ENCODE measurements at places on chromosomes 2 and 18.

DNA sequence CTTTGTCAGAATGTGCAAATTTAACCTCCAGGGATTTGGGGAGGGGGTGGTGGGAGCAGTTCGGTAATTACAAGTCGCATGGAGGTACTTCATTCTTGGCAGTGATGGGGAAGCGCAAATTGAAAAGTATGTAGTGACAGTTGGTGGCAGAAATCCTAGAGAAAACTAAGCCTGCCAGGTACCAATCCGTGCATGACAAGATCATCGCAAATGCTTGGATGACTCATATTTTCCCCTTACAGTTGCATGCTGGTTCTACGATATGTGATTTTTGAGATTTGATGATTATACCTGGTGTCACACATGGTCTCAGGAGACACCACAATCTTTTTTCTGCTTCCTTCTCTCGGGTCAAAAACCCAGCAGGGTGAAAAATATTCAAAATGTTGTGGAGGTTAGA is 479.7 kb upstream of the ID2 start:
- DNase-seq, result no peak

GRCh38 chr2:65372619-65373018 is 59.8 kb downstream of the SPRED2 start:
- no peak for DNase-seq

DNA sequence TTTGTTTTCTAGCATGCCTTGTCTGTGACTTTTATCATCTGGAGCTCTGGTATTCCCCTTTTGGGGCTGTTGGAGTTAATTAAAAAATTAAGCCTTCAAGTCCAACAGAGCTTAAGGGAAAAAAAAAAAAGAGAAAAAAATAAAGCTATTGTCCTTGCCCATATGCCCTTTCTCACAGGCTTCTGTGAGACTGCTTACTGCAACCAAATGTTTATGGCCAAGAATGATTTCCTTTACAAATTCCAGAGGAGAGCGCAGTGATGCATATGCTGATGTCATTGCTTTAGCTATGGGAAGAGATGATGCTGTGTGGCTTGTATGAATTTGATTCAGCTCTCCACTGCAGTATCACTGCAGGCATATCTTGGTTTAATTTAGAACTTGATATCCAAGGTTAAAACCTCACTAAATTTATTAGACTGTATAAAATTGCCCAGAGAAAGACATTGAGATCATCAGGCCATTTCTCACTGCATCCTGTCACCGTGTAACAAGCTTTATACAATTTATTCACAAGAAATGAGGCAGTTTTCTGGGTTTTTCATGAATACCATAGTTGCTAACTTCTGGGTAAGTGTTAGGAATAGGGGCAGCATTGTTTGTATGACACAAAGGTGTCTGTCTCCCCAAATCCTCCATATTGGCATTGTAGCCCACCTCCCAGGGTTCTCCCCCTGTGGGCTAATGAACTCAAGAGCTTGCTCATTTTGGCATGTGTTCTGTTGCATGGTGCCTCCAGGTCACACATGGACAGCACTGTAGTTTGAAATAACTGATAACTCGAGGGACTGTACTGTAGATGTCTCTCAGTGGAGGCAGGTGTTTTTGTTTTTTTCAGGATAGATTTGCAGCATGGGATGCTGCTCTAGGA is 85.0 kb downstream of the TANC1 start:
- no peak for DNase-seq

GRCh38 chr2:72770879-72771461 is 54.9 kb downstream of the EXOC6B start:
- DNase-seq, result peak; percentile 11

DNA sequence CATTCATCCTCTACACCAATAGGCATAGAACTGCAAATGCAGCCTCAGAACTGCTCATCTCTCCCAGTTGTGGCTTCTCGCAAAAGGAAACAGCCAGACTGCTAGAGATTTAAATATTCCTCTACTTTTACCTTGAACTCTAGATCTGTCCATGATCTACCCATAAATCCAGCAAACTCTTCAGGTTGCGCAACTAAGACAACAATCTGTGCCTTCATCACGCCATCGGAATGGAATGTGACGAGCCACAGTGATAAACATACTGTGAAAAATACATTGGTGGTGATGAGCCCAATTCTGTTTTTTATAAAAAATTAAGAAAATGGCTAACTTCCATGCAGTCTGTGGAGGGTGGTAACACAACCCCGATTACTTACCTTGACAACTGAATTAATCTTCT is 626.7 kb downstream of the LRRTM4 start:
- DNase-seq, result no peak

GRCh38 chr2:62556086-62556485 is 50.1 kb upstream of the TMEM17 start:
- no peak for DNase-seq

- no peak for DNase-seq
Measured at GRCh38 chr2:67399144-67399543, 2.0 kb downstream of the ETAA1 start.
